NCI-H524 (cell line): ENCODE measurements at places on chromosomes 7 and 10.
A peak's percentile ranks its signal among the peaks of the same experiment; 100 is the strongest.

DNA sequence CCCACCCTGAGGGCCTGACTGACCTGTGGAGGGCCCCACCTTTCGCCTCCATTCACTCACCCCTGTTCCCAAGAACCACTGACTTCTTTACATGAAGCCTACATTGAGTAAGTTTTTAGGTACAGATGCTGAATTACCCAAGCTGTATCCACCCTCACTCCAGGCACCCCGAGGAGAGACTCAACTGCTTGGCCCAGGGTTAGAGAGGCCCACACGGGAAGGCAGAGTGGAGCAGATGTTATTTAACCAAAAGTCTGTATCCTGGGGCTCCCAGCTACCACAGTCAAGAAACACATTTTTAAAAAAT, 213.1 kb upstream of the FRMD4A start:
- DNase-seq: no peak

- no peak for DNase-seq
These were observed 27.7 kb upstream of the SLC25A13 start for GRCh38 chr7:96349572-96349971.

GRCh38 chr7:101239191-101239950, 1.8 kb upstream of the CLDN15 start:
- no peak for DNase-seq

- DNase-seq: no peak
These were observed 16.5 kb downstream of the BTBD16 start for GRCh38 chr10:122287570-122287969.

DNA sequence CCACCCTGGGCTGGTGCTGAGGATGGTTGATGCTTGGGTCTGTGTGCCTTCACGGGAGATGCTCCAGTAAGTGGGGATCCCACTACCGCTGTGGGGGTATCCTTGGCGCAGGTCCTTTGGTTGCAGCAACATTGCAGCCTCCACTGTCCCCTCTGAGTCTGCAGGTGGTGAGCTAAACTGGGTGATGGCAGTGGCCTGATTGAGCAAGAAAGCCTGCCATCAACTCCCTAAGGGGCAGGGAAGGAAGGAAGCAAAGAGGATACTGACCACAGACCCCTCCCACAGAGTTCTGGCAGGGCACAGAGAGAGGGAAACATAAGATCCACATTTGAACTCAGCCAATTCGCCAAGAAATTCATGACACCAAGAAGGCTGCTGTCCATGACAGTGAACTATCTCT, 43.2 kb downstream of the MYO1G start:
- no peak for DNase-seq

- no peak for DNase-seq
These were observed 24.1 kb upstream of the EPC1 start for GRCh38 chr10:32371101-32371500.

- no peak for DNase-seq
These were observed 1.2 kb downstream of the SGCE start for GRCh38 chr7:94654783-94655125.

DNA sequence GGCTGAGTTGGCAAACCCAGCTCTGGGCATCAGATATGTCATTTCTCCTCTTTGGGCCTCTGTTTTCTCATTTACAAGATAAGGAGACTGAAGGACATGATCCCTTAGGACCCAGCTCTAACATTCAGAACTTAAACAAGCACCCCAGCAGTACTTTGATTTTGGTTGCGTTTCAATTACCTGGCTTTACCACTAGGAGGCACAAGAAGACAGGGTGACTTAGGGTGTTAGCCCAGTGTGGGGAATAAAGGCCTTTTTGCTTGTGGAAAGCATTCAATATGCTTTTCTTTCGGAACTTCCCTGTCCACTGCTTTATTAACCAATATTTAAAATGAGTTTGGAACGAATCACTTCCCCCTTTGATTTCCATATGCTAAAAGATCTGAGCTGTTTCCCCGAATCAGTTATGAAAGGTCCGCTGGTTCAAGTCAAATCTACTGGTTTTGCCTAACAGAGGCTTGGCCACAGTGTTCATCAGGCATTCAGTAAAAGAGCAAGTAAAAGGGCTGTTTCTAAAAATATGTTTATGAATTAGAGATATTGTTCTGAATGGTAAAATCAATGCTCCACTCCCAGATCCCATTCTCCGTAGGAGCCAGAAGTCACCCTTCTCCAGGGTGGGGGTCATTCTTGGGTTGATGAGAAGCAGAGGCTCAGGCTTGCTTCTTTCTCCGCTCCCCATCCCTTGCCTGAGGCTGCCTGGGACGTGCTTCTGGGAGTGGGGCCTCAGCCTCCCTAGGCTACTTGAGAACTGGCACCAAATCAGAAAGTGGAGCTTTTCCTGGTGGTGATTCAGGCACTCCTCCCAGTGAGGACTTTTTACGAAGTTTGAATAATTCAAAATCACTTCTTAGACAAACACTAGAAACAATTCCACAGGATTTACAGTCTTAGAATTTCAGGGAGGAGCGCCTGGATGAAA, 105.5 kb downstream of the MYOF start:
- DNase-seq: peak; percentile 45

DNA sequence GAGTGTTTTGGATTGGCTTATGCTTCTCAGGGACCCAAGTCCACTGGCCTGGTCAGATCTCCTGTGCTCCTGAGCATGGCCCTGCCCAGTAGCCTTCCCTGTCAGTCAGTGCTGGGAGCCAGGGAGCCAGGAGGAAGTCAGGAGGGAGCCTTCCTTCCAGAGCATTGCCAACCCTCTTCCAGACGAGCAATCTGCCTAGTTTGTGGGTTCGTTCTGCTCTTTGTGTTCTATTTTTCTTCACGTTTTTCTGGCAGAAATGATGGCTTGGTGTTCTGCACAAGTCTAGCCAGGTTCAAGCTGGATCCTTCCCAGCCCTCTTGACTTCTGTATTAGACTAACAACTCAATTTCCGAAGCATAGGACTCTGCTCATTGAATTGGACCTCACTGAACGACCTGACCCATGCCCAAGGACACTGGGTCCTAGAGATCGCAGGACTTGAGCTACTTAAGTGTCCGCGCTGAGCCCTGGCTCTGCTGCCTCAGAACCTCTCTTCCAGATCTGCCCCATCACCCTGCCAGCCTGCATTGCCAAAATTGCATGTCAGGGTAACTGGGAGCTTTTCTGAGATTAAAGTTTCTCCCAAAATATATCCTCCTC, 76.2 kb upstream of the MPP7 start:
- DNase-seq: no peak

GRCh38 chr7:11524476-11525397, 307.3 kb downstream of the THSD7A start:
- DNase-seq: no peak

DNA sequence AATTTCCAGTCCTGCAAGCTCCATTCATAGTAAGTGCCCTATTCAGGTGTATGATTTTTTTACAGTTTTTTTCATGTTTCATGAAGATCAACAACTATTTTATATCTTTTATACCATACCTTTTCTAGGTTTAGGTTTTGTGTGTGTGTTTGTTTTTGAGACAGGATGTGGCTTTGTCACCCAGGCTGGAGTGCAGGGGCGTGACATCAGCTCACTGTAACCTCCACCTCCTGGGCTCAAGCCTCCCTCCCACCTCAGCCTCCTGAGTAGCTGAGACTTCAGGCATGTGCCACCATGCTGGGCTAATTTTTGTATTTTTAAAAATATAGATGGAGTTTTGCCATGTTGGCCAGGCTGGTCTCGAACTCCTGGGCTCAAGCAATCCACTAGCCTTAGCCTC, 35.0 kb downstream of the ARMH3 start:
- DNase-seq: no peak

DNA sequence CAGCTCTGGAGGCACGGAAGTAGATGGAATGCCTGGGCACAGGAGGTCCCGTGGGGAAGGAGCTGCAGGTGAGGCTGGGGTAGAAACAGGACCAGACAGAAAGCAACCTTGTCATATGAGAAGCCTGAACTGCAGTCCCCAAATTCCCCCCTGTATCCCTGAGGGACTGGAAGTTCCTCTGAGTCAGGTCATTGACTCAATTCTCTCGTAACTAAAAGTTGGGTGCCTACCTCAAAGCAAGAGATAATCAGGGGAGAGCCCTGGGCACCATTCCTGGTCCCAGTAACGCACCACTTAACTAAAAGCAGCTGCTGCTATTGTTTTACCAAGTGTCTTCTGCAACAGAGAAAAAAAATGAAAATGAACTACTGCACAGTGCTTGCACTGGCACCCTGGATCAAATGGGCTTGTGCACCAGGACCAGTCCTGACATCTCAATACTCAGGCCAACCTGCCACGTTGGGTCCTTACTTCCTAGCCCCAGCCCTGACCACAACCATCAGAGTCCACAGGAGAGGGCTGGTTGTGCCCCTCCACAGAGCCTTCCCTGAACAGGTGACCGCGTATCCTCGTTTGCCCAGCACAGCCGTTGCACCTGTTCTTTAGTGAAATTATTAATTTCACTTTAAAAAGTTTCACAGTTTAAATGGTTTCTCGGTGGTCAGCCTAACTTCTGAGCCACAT, 79.3 kb downstream of the GRID1 start:
- no peak for DNase-seq

- no peak for DNase-seq
These were observed 8.5 kb upstream of the AP5Z1 start for GRCh38 chr7:4766666-4767519.

DNA sequence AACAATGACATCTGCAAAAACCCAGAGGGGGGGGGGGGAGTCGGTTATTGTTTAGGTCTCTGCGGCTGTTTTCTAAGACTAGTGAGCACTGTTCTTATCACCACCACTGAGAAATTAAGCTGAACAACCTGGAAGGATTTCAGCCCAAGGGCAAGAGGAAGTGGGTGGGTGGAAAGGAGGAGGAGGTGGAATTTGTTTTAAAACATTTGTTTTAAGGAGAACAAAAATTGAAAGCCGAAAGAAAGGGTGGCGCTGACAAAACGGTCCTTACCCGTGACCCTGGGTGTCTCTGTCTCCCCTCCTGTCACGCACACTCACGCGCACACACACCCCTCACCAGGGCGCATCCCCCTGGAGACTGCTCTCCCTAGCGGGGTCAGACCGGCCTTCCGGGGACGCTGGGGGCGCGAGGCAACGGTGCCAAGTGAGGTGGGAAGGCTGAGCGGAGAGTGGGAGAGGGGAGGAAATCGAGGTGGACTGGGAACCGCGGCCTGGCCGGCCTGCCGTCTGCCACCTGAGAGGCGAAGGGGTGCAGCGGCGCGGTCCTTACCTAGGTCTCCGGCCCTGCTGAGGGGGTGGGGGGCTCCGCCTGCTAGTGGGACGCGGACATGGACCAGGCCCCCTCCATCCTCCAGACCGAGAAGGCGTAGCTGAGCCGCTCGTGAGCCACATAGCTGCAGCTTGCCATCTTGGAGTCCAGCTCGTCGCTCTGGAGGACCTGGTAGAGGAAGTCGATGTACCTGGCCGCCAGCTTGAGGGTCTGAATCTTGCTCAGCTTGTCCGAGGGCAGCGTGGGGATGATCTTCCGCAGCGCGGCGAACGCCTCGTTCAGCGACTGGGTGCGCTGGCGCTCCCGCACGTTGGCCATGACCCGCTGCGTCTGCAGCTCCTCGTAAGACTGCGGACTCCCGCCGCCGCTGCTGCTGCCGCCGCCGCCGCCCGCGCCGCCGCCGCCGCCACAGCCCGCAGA, 1.0 kb downstream of the TWIST1 start:
- DNase-seq: peak; percentile 50

- DNase-seq: no peak
These were observed 75.4 kb downstream of the NUDCD3 start for GRCh38 chr7:44415047-44415446.

GRCh38 chr7:117408831-117409230, 18.5 kb downstream of the ASZ1 start:
- DNase-seq: peak; percentile 62
